Fibroblast of the conjunctiva (primary cell): ENCODE measurements at places on chromosomes 4 and X.

DNA sequence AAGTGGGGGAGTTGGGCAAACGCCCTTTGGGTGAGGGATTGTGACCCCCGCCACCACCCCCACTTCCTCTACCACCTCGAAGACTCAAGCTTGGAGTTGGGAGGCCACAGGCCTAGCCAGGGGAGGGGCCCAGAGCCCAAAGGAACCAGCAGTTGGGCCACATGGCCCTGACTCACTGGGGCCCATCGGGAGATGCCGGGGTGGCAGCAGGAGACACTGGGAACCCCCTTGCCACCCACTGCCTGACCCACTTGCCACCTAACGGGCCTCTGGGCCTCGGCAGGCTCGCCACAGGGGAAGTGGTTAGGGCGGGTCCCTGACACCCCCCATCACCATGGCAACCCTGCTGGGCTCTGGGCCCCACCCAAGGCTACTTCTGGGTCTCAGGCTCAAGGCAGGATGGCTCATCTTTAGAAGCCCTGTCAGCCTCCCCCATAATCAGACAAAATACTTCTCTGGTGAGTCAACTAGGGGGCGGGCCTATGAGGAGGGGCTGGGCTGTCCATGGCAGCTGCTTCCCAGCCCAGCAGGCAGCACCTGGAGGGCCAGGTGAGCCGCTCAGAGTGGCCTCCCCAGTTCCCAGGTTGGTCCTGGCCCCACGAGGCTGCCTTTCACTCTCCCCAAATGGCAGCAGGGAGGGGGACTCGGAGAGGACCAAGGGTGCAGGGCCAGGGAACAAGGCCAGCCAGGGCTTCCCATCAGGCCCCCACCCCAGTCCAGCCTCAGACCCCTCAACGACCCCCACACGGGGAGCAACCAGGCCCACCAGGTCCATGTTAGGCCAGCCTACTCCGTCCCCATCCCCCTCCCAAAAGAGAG, 5.6 kb downstream of the FLNA start:
- DNase-seq = peak; percentile 93

GRCh38 chr4:10506077-10506476, 48.9 kb upstream of the ZNF518B start:
- DNase-seq = no peak

DNA sequence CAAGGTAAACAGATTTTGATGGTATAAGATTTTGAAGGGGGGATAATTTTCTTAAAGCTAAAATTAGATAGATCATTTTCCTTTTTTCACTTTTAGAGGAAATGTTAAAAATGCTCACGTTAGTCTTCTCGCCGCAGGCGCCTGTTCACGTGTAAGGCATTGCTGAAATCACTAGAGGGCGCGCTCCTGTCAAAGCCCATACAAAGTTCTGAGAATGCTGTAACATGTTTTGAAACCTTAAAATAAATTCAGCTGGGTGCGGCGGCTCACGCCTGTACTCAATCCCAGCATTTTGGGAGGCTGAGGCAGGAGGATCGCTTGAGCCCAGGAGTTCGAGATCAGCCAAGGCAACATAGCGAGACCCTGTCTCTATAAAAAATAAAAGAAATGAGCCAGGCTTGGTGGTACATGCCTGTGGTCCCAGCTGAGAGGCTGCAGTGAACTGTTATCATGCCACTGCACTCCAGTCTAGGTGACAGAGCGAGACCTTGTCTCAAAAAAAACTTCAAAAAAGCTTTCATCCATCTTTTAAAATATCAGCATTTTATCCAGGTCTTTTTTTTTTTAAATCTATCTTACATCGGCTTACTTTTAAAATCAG, 138.0 kb downstream of the RBMX2 start:
- peak; percentile 21 for DNase-seq

GRCh38 chrX:7261672-7262332, 113.8 kb upstream of the PUDP start:
- DNase-seq = no peak

- DNase-seq = no peak
Observed at GRCh38 chr4:6506616-6507140, 34.3 kb upstream of the PPP2R2C start.

GRCh38 chr4:142350871-142351270, 495.2 kb downstream of the INPP4B start:
- DNase-seq = no peak

GRCh38 chr4:172842779-172843178, 325.8 kb upstream of the GALNT7 start:
- no peak for DNase-seq

- no peak for DNase-seq
Observed at GRCh38 chrX:34810364-34810763, 132.2 kb upstream of the FAM47B start.

DNA sequence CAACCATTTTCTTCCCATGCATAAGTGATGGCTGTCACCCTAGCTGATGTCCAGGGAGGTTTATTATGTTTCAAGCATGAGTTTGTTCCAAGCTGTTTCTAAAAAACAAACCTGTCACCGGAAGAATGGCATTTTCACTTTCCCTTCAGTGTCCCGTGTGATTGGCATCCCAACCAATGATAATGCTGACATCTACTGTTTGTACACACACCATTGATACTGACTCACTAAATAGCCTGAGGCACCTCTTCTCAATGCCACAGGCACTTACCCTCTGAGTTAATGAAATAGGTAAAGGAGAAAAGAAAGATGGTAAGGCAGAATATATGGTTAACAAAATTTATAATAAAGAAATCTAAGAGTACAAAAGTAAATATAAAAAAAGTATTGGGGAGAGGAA, 23.1 kb upstream of the VCX2 start:
- no peak for DNase-seq

- no peak for DNase-seq
Observed at GRCh38 chr4:46390355-46391058, 579 bp upstream of the GABRA2 start.

GRCh38 chr4:26330186-26330787, 9.5 kb downstream of the RBPJ start:
- DNase-seq = peak; percentile 54

DNA sequence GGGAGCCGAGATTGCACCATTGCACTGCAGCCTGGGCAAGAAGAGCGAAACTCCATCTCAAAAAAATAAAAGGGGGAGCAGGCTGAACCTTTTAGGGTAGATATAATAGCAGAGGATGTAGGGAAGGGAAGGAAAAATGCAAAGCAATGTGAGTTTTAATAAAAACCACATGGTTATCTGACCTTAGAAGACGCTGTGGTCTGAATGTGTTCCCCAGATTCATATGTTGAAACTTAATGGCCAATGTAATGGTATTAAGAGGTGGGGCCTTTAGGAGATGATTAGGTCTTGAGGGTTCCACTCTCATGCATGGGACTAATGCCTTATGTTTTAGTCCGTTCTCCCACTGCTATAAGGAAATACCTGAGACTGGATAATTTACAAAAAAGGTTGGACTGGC, 114.1 kb upstream of the STX18 start:
- no peak for DNase-seq

DNA sequence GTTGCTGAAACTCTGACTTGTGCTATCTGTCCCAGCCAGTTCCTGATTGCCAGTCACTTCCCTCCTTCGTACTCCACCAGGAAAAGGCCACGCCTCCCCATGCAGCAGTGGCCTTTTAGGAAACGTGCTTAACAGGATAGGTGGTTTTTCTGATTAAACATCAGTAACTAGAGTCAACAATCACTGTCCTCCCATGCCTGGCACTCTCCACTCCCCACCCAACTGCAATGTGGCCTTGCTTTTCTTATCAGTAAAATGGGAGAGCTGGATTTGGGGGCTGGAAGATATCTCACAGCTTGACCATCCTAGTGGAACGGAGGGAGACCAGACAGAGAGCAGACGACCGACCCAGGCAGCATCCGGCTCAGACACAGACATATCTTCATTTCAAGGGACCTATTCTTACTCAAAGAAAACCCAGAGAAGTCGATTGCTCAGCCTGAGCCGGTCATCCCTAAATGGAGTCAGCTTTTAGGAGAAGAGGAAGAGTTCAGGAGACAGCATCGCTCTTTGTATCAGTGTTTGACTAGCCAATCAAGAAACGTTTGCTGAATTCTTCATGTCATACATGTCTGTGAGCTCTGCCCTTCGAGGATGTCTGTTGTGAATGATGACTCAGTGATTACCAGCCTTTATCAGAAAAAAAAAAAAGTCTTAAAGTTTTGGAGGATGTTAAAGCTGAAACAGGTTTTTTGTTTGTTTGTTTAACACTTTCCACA, 12.7 kb upstream of the UBA6 start:
- DNase-seq = no peak

DNA sequence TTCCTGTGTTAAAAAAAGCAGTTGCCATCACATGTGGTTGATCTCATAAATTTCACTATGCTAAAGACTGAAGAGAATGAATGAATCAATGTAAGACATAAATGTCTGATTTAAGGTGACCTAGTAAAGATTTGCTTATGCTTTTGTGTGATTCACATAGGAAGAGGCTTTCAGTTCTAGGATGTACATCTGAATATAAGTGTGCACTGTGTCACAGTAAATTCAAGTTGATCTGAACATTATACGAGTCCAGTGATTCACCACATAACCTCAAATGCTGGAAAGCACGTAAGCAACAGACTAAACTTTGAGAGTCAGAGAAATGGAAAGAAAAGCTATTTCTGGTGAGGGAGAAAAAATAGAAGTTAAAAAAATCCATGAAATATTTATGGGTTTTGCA, 567.9 kb downstream of the EPHA5 start:
- DNase-seq = no peak

GRCh38 chr4:26062215-26062614, 148.2 kb downstream of the SMIM20 start:
- no peak for DNase-seq

- no peak for DNase-seq
Observed at GRCh38 chrX:49117581-49117980, 6.0 kb downstream of the GPKOW start.
